ENCODE measurements at places on chromosomes 16 and 17.

- no peak for DNase-seq
These were observed 10.9 kb upstream of the ERCC4 start for GRCh38 chr16:13909069-13909468.

DNA sequence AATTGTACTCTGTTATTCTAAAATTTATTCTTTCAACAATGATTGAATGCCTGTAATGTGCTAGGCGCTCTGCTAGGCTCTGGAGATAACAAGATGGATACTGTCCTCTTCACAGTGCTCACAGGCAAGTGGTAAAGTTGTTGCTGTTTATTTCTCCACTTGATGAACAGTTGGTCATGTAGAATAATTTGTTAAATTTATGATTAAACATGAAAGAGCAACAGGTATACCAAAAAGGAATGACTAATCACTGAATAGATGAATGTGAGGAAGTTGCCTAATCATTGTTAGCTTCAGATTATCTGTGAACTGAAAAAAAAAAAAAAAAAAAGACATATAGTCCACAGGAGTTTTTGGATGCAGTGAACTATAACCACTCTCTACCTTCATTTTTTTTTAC lies 62.3 kb downstream of the NFATC3 start:
- no peak for DNase-seq

DNA sequence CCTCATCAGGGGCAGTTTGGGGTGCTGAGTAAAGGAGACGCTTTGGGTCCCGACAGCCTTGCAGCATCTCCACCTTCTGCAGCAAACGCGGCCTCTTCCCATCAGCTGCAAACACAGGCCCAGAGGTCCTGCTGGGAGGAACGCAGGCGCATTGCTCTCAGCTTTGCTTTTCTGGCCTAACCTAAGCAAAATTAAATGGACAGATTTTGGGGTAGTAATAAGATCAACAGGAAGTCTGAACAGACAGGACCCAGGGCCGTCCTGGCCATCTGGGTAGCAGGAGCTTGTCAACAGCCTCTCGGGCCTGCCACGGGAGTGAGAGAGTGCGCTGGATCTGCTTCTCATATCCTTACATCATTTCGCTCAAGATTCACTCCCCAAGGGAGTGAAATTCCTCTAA lies 7.2 kb downstream of the NUBP1 start:
- DNase-seq, result no peak

GRCh38 chr17:49000943-49001342 lies 3.8 kb downstream of the IGF2BP1 start:
- DNase-seq, result no peak

DNA sequence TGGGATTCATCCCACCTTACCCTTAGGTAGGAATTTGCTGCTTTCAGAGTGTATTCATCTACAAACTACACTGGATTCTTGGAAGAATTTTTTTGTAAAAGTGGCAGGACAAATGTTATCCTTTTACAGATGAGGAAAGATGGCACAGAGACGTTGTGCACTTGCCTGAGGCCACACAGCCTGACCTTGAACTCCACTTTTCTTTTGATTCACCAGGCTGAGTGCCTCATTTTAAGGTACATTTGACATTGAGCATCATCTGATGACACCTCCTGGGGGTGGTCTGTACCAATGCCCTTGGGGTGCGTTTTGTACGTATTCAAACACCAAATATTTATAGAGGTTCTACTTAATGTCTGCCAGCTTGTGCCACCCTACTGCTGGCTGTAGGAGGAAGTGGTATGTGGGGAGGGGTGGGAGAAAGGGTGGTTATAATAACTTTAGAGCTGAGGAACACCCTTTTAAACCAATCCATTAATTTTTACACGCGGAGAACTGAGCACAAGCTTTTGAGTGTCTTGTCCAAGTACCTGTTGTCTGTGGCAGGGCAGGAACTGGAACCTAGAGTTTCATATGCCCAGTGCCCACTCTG lies 29.1 kb downstream of the HS3ST3B1 start:
- no peak for DNase-seq

DNA sequence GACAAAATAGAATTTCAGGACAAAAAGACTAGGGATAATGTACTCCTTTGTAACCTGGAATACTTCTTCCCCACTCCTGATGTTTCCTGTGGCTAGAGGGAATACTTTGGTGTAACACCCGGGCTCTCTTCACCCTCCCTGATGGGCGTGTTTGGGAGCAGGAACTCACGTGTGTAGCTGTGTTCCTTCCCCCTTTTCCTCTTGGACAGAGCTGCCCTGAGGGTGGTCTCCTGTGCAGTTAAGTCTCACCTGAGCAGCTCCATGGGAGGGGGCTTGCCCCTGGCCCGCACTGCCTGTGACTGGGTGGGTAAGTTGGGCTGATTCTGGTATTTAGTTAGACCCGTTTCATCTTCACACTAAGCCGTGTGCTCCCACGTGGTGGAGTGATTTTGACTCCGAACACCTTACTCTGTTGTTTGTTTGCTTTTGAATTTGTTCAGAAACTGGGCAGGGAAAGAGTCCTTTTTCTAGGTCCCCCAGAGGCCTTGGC lies 87.9 kb downstream of the OR1D5 start:
- DNase-seq, result no peak

DNA sequence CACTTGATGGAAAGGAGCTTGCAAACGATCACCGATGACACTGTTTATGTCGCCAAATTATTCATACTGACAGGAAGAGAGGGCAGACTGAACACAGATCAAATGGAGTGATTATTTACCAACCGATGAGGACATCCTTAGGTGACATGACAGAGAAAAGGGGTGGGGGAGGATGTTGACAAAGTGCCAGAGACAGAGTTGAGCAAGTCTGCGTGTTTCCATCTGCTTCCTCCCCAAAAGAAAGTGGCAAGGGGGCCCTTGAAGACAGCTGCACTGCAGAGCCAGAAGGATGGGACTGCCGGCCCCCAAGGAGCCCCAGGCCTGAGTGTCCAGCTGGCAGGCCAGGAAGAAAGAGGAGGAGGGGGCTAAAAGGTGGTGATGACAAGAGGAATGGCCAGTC lies 191.0 kb upstream of the RPL38 start:
- DNase-seq, result no peak

- DNase-seq, result no peak
These were observed 65.1 kb upstream of the MED9 start for GRCh38 chr17:17411692-17412091.

GRCh38 chr17:63531022-63531965 lies 8.1 kb downstream of the KCNH6 start:
- DNase-seq, result no peak

DNA sequence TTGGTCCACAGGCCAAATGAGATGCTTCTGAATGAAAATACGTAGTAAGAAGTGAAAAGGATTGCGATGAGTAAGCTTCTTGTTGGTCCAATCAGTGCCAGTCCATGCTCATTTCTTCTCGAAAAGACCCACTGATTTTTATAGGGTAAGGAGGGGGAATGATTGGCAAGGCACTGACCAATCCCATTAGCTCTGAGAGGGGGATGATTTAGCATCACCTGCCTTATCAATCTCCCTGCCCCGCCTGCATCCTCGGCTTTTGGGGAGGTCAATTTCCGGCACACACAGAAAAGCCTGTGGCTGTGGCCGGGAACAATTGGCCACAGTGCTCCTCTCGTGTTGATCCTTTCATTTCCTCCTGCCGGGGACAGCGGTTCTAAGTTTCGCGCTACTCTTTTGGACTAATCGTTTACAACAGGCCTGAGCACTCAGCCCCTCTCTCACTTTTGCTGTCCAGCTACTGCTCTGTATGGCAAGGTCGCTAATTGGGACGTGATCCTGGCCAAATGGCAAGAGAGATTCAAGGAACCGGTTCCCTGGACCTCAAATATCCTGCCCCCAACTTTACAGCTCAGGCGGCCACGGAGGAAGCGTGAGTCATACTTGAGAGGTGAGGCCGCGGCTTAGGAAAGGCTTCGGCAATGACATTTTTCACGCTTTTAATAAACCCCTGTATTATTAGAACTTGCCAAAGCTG lies 43.1 kb downstream of the TBX4 start:
- peak; percentile 95 for DNase-seq

GRCh38 chr17:59056857-59057256 lies 49.8 kb downstream of the TRIM37 start:
- no peak for DNase-seq

DNA sequence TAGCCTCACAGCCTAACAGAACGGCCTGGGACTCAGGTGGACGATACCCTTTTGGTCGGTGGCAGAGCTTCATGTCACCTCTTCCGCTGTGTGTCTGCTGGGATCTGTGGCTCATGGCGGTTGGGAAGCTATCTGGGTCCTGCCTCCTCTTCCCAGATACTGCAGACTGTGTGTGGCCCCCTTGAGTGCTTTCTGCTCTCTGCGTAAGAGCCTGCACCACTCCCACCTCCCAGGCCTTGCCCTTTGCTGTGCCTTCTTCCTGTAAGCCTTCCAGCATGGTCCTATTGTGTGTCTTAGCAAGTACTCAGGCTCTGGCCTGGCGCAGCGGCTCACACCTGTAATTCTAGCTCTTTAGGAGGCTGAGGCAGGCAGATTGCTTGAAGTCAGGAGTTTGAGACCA lies 17.5 kb upstream of the ADCY7 start:
- DNase-seq, result no peak

DNA sequence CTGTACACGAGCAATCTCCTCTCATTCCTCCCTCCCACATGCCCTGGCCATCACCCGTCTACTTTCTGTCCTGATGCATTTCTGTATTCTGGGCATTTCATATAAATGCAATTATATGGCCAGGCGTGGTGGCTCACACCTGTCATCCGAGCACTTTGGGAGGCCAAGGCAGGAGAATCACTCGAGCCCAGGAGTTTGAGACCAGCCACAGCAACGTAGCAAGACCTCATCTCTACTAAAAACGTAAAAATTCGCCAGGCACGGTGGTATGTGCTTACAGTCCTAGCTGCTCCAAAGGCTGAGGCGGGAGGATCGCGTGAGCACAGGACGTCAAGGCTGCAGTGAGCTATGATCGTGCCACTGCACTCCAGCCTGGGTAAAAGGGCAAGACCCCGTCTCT lies 4.8 kb downstream of the MEAK7 start:
- no peak for DNase-seq
